ENCODE measurements at places on chromosomes 2 and 18.

GRCh38 chr2:2148776-2149175 is 182.3 kb downstream of the MYT1L start:
- DNase-seq = no peak

DNA sequence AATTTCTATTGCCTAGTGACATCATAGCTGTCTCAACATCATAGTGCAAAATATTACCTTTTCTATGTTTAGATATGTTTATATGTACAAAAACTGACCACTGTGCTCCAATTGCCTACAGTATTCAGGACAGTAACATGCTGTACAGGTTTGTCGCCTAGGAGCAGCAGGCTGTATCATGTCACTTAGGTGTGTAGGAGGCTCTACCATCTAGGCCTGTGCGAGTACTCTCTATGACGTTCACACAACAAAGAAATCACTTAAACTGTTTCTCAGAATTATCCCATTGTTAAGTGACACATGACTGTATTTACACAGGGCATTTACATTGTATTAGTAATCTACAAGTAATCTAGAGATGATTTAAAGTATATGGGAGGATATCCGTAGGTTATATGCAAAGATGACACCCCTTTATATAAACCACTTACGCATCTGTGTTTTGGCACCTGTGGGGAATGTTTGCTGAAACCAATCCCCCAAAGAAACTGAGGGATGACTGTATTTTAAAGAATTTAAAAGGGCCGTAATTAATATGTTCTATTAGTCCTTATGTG is 24.7 kb downstream of the IL1R2 start:
- DNase-seq = no peak

DNA sequence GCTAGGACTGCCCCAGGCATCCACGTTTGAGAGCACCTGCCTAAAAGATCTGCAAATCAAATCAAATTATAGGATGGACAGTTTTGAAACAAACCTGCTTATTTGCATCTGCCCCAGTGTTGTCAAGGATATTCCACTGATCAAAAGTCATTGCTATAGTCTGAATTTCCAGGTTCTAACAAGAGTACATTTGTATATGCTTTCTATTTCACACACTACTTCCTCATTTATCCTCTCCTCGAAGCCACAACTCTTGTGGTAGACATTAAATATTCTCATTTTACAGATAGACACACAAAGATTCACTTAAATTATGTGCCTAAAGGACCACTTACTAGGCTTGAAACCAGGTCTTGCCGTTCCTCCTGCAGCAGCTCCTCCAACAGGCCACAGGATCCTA is 11.9 kb upstream of the TET3 start:
- no peak for DNase-seq

- DNase-seq = peak; percentile 46
These were observed 995 bp downstream of the TMEM127 start for GRCh38 chr2:96264656-96265348.

DNA sequence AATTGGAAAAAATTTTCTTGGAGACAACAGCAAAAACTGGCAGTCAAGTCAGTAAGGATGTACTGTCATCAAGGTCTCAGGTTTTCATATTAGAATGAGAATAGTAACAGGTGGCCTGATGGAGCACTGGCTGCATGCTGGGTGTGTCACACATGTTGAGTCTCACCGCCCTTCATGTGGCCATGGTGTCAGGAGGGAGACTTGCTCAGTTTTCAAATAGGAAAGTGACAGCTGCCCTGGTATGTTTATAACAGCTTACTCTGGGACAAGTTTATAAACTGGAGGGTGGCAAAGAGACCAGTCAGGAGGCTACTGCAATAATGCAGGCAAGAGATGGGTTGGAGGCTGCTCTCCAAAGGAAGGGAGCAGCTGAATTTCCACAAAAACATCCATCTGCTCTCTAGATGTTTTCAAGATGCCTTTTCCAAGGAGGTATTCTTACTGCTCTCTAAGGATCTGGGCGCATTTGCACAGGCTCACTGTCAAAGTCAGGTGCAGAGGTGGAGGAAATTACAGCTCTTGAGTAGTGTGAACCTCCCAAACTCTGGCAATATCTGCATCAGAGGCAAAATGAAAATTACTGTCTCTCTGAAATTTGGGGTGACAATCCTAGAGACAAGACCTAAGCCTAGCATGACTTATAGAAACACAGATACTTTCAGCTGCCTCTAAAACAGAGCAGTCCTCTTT is 321.9 kb upstream of the RAB12 start:
- no peak for DNase-seq

- no peak for DNase-seq
These were observed 6.6 kb downstream of the ACVR2A start for GRCh38 chr2:147851244-147851930.

DNA sequence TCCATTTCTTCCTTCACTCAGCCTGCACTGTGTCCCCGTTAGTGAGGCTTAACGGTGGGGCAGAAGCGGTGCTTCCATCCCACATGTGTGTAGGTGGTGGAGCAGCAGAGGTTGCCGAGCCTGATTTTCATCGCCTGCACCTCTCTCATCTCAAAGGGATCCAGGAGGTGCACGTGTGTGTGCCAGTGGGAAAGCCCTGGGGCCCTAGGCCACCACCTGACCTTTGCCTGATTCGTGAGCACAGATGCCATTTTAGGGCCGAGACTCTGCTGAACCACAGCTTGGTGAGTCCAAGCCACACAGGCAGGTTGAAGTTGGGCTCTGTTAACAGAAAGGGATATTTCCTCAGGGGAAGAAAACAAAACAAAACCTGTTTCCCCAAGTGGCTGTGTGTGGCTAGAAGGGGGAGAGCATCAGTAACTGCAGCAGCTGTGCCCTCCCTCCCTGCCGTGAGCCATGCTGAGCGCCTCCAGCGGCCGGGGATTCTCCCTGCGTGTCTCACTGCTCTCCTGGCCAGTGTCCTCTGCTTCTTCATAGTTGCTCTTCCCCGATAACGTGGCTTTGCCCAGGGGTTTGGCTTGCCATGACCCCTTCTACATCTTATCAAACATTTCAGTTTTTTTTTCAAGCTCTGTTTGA is 81.5 kb downstream of the MAPRE2 start:
- no peak for DNase-seq

- no peak for DNase-seq
These were observed 91.4 kb upstream of the LGALSL start for GRCh38 chr2:64362562-64363026.

DNA sequence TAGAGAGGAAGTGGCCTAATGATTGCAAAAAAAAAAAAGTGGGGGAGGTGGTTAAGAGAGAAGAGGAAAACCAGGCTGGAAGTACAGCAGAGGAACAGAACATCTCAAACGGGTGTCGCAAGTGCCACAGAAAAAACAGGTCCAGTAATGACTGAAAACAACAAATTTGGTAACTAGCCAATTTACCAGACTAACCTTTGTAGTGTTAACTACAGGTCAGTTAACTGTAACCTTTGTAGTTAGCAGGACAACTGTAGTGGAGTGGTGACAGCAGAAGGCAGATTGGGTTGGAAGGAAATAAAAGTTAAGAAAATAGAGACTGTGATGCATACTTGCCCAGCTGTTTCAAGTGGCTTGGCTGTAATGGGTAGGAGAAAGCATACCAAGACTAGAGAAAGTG is 91.4 kb upstream of the CHST9 start:
- no peak for DNase-seq

GRCh38 chr2:178819992-178820391 is 12.8 kb upstream of the TTN start:
- DNase-seq = peak; percentile 40

DNA sequence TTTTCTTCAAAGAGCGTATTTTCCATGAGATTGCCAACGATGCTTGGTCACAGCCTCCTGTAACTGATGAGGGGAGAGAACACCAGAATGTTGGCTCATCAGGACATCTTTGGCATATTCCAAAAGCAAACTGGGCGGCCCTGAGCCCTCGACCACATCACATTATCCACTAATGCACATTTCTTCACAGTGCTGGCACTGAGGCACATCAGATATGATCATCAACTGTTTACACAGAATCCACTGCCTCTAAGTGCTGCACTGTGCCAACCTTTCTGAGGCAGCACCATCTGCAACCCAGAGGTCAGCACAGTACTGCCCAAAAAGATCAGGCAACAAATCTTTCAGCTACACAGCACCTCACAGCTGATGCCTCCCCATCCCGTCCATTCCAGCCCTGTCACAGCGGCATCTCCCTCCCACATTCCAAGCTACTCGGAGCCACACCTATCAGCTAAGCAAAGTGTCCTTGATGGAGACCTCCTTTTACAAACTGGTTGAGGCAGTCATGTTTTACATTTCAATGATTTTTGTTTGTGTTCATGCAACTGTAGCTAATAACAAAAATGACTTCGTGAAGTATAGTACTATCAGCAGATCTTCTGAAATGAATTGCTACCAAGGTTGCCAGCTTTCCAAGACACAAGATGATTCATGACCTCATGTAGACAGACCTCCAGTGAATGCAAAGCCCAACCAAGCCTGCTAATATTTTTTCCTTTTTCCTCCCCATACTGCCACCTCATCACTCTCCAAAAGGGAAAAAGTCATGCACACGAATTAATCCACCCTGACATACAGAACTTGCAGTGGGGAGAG is 32.3 kb downstream of the MYO5B start:
- no peak for DNase-seq

DNA sequence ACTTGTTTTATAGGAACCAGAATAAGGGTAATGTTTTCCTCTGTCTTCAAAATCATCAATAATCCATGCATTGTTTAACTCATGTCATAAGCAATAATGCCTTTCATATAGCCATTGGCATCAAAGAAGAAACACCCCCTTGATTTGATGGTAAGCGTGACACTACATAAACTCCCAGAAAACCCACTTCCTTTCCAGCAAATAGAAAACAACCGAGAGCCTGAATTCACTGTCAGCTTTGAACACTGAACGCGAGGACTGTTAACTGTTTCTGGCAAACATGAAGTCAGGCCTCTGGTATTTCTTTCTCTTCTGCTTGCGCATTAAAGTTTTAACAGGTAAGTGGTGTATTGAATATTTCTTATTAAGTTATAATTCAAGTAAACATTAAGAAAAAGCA is at the start of gene ICOS:
Gene ICOS (plus strand): TSS at position 229 of the 400 bp plus-strand sequence. CDS start 52 bp downstream, at position 281.
- DNase-seq = no peak

GRCh38 chr2:197239434-197239833 is 71.1 kb downstream of the ANKRD44 start:
- no peak for DNase-seq

- no peak for DNase-seq
These were observed 38.7 kb downstream of the AAK1 start for GRCh38 chr2:69604836-69605235.

GRCh38 chr18:79868168-79868784 is 70.5 kb downstream of the KCNG2 start:
- no peak for DNase-seq

DNA sequence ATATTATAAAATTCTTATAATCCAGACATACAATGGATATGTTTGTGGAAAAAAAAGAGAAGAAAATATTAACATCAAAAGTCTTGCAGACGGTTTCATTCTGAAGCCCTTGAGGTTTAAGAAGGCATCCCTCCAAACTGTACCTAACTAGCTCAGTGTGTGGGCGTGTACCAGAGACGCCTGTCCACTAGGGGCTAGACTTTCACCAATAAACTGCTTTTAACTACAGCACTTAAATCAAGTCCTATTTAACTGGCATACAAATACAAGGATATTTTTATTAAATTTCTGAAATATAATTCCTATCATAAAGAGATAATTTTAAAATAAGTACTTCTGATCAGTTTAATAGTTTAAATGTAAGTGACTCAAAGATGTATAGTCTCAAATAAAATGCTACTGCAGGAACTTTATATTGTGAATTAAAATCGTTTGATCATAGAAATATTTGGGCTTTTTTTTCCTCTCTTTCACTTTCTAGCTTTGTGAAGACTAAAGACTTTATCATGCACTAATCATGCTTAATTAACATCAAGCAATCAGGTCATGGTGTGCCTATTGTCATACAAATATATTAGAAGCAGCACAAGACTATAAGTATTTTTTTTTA is 437.7 kb downstream of the SATB2 start:
- peak; percentile 64 for DNase-seq

DNA sequence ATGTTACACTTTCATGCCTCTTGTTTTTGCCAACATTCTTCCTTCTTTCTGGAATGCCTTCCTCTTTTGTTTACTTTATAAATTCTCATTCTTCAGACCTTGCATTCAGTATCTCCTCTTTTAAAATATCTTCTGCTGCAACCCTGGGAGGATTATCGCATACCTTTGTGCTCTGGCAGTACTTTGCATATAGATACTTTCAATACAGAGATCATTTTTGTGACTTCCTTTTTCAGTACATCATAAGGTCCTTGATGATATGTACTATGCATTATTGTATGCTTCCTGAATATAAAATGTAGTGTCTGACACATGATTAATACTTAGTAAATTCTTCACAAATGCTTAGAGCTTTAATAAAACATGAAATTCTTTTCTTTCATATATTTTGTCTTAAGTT is 538.7 kb downstream of the TRIB2 start:
- DNase-seq = no peak

DNA sequence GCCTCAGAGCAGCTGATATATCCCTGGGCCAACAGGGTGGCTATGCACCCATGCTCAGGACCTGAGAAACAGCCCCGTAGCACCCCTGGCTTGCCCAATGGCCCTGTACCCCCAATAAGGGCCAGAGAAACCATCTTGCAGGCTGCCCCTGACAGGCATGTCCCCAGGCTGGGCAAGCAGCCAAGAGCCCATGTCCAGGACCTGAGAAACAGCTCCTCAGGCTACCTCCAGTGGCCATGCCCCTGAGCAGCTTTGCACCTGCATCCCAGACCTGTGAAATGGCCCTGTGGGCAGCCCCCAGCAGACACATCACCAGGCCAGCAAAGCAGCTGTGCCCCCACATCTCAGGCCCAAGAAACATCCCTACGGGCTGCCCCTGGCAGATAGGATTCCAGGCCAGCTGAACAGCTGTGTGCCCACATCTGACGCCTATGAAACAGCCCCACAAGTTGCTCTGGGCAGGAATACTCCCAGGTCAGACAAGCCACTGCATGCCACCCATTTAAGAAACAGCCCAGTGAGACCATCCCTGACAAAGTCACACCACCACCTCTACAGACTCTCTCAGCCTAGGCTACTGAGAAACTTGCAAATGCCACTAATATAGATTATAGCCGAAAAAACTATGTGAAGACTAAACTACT is 84.1 kb downstream of the TMEM237 start:
- no peak for DNase-seq

GRCh38 chr2:187482796-187483195 is 34.7 kb upstream of the CALCRL start:
- no peak for DNase-seq

DNA sequence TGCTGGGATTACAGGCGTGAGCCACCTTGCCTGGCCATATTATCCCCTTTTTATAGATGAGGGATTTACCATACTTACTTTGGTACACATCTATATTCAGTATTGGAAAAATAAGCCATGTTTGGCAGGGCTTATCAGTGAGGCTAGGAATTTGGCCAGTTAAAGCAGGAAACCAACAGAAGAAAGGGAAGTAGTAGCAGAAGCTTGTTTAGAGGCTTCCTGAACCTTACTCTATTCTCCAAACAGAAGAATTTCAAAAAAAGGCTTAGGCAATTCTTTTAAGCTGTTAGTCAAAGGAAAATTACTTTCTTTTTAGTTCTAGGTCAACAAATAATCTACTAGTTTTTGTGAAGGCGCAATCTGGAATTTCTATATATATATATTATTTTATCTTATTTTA is 3.2 kb upstream of the GLS start:
- DNase-seq = no peak

- peak; percentile 89 for DNase-seq
These were observed 54.0 kb downstream of the GATA6 start for GRCh38 chr18:22223254-22223964.

Measured in astrocyte of the spinal cord (primary cell).